PC-9 (cell line): ENCODE measurements at places on chromosomes 3 and 15.

GRCh38 chr3:177946048-177946447 is 590.2 kb upstream of the KCNMB2 start:
- no peak for DNase-seq

DNA sequence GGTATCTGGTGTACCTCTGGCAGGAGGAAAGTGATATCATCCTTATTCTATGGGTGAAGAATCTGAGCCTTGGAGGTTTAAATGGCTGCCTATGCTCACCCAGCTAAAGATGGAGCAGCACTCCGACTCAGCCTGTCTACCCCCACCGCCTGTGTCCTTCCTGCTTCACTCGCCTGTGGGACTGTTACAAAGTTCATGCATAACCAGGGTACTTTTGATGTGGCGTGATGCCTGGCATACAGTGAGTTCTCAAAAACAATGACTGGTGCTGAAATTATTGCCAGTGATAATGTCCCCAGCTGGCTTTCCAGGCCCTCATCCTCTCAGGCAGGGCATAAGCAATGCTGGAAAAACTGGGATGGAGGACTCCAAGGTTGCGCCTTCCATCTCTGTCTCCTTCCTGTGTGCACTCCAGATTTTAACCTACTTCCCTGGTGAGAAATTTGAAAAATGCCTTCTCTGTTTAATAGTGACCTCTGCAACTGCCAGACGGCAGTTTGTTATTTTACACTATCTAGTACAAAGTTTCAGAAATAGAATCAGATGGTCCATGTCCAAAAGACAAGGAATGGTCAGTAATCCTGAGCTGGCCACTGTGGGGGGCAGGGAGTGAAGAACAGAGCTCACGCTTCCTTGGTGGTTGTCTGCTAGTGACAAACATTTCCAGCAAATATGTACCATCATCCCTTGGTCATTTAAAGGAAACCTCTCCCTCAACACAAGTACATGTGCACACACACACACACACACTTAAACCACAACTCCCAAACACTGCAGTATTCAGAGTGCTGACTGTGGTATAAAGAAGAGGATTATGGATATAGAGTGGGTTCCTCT is 86.5 kb upstream of the NMNAT3 start:
- no peak for DNase-seq

- DNase-seq, result peak; percentile 17
Measured at GRCh38 chr15:71651750-71652186, 158.6 kb upstream of the NR2E3 start.

DNA sequence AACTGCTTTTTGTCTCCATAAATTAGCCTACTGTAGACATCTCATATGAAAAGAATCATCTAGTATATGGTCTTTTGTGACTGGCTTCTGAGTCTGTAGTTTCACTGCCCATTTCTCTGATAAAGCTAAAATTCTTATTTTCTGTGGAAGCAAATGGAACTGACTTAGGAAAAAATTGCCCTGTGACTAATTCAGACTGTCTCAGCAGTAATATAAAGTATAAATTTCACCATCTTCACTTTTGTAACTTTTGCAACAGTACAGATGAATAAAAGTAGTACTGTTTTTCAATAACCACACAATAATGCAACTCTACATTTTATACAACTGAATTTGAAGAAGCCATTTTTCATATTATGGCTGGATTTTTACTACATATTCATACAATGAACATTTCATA is 104.1 kb downstream of the TBC1D5 start:
- no peak for DNase-seq

DNA sequence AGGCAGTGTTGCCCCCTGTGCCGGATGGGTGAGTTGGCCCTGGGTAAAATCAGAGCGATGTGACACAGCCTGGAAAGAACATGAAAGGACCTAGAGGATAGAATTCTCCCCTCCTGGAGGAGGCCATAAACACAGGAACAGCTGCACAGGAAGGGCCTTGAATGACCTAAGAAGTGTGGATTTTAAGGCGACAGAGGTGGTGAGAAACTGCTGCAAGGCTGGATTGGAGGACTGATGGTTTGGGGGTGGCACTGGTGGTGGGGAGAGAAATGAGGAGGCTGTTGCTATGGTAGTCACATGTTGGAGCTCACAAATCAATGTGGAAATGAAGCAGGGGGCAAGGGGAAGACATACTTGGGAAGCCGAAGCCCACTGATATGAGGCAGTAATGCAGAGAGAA is 13.8 kb downstream of the XIRP1 start:
- DNase-seq, result no peak
